ENCODE measurements at places on chromosomes 7 and 10. TPM values are rescaled to one million over a fixed set of nuclear protein-coding genes. Genes with fewer than 3 reads are reported as not detected.

Gene ADAMTS14
- total RNA-seq: 0.28 TPM

Gene HERPUD2
- total RNA-seq: 58.3 TPM

Gene TAS2R38
- total RNA-seq: not detected

Gene TMEM209
- 21.5 TPM for total RNA-seq

Gene ZKSCAN1
- 86.5 TPM for total RNA-seq

- no peak for DNase-seq
Measured at GRCh38 chr7:133290676-133291333, 37.9 kb downstream of the EXOC4 start.

DNA sequence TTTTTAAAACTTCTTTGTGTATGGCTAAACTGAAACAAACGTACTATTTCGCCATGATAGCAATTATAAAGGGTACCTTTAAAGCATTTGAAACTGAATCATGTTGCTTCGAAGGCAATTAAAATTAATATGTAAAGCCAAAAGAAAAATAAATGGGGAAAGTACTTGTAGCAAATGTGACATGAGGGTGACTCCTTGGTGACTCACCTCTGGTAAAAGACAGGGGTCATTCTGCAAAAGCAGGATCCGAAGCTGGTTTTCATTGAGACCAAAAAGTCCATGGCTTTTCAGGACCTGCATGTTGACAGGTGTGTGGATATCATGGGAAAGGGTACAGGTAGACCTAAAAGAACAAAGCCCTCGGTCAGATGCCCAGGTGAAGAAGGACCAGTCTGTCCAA lies 1.5 kb downstream of the ZC3HAV1L start:
- DNase-seq: no peak

GRCh38 chr10:57962839-57963238 lies 304.9 kb downstream of the IPMK start:
- DNase-seq: no peak

DNA sequence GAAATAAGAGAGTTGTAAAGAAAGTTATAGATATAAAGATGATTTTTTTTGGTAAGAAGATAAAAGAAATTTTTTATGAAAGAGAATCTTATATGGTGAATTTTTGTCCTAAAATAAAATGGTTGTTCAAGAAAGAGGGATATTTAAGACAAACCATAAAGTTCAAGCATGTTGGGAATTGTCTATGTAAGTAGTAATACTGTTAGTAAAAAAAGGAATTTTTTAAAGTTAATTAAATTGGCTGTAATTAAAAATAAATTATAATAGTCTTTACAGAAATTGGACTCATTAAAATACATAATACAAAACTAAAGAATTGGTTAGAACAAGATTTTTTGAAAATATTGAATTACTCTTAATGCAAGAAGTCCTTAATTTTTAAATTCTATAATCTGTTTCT lies 10.1 kb upstream of the DYNC2I1 start:
- no peak for DNase-seq

- no peak for DNase-seq
Measured at GRCh38 chr10:123428391-123428790, 237.8 kb upstream of the GPR26 start.

DNA sequence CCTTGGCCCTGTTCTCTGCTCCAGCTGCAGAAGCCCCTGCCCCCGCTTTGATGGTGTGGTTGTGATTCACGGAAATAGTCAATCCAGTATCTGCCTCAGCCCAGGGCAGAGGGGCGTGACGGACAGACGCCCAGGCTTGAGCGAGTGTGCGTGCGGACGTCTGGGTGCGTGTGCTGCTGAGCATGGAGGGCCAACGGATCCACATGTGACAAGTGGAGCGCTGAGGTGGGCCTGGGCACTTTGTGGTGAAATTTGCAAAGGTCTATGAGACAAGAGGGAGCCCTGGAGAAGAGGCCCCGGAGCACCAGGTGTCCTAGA lies 94.4 kb downstream of the WDR37 start:
- DNase-seq: no peak

- DNase-seq: no peak
Measured at GRCh38 chr7:125445836-125446235, 516.2 kb upstream of the POT1 start.

DNA sequence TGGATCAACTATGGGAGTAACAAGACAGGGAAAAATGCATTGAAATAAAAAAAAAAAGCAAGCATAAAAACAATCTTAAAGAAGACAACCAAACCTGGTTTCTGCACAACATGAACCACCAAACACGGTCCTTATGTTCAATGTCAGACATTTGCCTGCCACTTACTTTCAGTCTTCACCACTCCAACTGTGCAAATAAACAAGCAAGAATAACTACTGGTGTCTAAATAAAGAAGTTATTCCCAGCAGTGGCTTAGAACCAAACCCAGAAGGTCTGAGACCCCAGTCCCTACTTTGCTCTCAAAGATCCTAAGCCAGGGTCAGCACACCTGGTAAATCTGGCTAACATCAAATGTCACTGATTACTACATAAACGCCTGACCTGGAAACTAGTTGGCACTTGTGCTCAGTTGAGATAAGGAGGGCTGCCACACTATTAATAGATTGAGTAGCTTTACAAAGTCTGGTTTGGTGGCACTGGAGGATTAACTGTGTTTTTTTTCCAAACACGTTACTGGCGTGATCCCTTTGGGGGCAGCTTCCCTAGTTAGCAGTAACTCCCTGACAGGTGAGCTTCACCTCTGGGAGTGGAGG lies 62.7 kb upstream of the ABLIM1 start:
- no peak for DNase-seq

DNA sequence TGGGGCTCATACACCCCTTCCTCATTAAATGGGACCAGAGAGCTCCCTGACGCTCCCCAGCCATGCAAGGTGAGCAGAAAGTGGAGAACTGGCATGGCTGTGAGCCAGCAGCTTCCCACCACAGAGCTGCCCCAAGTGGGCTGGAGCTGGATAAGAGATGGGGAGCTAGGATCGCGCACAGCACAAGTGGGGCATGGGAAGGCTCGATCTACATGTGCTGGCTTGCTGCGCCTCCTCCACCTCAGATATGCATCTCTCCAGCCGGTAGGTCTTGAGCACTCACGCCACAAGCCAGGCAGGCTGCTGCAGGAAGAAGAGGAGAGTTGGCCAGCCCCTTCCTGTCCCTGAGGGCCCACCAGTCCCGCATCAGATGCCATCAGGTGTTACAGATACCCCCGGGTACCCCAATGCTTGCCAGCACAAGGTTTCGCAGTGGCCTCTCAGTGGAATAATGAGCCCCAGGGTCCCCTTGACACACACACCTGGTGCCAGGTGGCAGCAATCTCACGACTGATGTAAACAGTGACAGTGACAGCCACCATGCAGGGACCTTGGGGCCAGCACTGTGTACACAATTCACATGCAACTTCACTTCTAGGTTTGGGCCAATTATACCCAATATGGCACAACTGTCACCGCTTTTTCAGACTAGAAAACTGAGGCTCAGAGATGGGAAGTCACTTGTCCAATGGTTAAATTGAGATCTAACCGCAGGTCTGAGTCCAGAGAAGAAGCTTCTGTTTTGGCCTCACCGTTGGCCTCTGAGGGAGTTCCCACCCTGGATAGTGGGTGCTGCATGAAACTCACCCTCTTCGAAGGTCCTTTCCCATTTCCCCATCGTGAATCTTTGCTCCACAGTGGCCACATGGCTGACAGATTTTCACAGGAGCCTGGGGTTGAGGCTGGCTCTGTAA lies 79.3 kb downstream of the OAT start:
- DNase-seq: no peak
